Caco-2 (cell line): ENCODE measurements at places on chromosomes 4 and X. TPM values are rescaled to one million over a fixed set of nuclear protein-coding genes. Genes with fewer than 3 reads are reported as not detected.

Gene UCHL1
- 198 and 233 TPM in 2 replicates for total RNA-seq

Gene RBM46
- not detected in 2 replicates for total RNA-seq

Gene PWWP3B
- 0.07 and 0.14 TPM in 2 replicates for total RNA-seq

Gene ARAP2
- 3.9 TPM in 2 replicates for total RNA-seq

Gene CMC4
- 1.7 and 1.8 TPM in 2 replicates for total RNA-seq

Gene SCML1
- total RNA-seq, result 16.4 and 17.5 TPM in 2 replicates

Gene SHOX
- total RNA-seq, result not detected in 2 replicates

Gene FAM241A
- 1.0 and 1.1 TPM in 2 replicates for total RNA-seq

Gene SUPT20HL2
- total RNA-seq, result not detected in 2 replicates

Gene MAGEH1
- not detected in 2 replicates for total RNA-seq

Gene HTN3
- not detected in 2 replicates for total RNA-seq

Gene MAGEC1
- not detected in 2 replicates for total RNA-seq

Gene TBC1D14
- 54.0 and 57.6 TPM in 2 replicates for total RNA-seq

Gene PNMA3
- total RNA-seq, result not detected in 2 replicates

DNA sequence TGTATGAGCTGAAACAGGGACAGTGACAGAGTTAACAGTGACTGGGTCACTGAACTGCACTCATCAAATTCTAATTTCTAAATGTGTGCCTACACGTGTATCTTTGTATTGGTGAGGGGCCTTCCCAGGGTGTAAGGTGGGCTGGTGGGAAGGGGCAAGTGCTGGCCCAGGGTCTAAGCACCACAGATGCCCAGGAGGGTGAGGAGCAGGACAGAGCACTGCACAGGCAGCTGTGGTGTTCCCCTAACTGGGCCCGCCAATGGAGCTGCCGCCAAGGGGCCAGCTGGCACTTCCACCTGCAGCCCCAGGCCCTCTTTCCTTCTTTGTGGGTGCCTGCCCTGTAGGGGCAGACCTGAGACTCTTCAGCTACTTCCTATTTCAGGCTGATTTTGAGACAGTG, 349.9 kb downstream of the ARHGAP10 start:
- no peak for DNase-seq

GRCh38 chr4:40572692-40573310, 56.9 kb downstream of the RBM47 start:
- no peak for DNase-seq

DNA sequence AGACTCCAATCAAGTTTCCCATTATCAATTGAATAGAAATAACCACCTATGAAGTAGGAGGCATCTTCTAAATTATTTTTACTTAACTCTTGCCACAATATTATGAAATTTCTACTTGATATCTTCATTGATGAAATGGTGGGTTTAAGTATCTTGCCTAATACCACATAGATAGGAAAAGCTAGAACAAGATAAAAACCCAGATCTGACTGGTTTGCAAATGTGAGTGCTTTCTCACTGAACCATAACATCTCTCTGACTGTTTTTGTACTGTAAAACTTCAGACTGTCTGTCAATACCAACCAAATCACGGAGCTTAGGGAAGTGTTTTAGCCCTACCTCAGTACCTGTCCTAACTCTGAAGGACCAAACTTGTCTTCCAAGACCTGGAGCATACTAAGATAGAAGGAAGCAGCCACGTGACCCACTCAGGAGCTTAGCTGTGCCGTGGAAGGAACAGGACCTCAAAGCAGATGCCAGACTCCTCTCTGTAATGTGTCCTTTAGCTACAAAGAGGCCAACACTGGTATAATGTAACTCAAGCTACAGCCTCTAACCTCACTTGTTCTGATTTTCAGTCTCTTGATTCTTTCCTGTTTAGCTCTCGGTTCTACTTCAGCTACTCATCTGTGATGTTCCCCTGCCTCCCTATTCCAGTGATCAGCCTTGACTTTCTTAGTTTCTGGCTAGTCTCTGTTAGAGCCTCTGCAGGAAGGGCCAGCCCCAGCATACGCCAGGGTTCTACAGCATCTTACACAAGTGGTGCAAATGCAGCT, 84.4 kb downstream of the LRP2BP start:
- no peak for DNase-seq

- DNase-seq, result no peak
Observed at GRCh38 chr4:177483271-177483670, 41.0 kb upstream of the AGA start.

DNA sequence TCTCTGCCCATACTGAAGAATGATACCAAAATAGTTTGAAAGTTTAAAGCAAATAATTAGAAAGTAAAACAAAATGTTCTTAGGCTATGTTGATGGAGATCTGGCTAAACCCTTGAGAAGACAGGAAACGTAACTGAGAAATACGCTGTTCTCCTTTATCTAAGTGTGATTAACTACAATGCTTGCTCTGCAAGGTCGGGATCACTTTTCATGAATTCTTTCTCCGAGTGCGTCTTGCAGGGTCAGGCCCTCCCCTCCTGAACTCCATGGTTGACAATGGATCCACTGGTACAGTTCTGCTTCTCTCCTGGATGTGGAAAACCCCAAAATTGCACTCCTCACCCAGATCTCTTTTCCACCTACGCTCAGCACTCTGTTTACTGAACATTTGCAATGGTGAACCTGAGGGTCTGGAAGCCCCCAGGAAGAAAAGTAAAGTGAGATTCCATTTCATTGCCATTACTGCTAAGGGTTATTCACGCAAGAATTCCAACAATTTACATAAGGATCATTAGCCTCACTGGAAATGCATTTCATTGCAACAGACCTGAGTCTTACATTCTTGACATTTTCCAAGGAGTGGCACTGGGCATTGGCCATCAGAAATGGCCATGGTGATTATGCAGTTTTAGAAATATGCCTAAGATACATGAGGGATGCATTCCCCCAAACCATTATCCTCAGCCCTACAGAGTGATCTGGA, 24.6 kb upstream of the WWC2 start:
- DNase-seq, result peak; percentile 52

DNA sequence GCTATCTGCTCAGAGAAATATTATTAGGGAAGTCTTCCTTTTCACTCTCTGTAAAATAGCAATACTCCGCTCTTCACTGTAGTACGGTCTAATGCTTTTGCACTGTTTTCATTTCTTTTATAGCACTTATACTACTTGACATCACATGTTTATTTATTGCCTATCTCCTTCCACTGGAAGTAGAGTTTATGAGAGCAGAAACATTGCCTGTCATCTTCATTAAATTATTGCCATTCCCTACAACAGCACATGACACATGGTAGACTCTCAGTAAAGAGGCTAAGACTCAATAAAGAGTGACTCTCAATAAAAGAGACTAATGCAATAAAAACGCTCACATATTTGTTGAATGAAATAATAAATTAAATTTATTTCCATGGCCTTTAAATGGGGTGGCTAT, 241.3 kb upstream of the MAGEC2 start:
- no peak for DNase-seq

- DNase-seq, result no peak
Observed at GRCh38 chr4:22238742-22239141, 277.1 kb downstream of the ADGRA3 start.

- DNase-seq, result no peak
Observed at GRCh38 chrX:3527811-3528210, 181.4 kb upstream of the MXRA5 start.

DNA sequence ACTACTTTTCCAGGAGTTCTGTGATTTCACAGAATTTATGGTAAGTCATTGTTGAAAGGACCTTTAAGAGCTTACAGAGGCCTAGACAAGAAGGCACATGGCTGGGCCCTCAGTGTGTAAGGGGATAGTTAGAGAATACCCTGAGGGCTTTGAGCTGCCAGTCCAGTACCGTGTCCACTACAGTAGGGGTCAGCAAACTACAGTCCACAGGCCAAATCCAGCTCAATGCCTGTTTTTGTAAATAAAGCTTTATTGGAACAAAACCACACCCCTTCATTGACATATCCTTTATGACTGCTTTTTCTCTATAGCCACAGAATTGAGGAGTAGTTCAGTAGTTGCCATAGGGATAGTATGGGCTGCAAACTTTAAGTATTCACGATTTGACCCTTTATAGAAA, 176.2 kb downstream of the MID1 start:
- DNase-seq, result peak; percentile 36

- DNase-seq, result no peak
Observed at GRCh38 chr4:179855469-179855868, 2387.7 kb upstream of the TENM3 start.

DNA sequence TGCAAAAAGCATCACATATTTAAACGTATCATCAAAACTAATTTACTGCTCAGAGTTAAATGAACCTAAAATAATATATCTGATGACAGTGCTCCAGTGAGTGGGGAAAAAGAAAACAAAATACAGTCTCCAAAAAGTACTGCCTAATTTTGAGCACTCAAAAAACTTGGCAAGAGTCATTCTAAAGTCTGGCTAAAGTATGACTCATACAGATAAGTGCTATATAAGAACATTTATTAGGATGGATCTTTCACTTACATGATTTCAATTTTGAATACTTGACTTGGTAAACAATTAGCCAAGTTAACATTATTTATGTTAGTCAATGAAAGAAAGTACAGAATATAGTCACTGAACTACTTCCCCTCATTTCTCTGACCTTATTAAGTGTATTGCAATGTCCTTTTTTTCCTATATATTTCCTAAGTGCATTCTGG, 27.2 kb downstream of the FBXO8 start:
- DNase-seq, result no peak

DNA sequence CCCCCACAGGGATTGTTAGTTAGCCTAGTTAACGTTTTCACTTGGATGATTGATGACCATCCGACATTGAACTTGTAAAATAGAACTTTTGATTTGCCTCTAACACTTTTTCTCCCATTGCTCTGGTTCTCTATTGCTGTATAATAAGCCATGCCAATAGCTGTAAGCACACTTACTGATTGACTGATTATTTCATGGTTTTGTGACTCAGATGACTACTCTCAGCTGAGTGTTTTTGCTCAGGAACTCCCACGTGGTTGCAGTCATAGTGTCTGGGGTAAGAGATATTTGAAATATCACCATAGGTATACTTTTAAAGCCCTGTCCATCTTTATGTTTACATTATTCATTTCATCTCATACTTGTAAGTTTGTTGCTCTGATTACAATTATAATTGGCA, 1285.5 kb downstream of the STIM2 start:
- DNase-seq, result no peak

DNA sequence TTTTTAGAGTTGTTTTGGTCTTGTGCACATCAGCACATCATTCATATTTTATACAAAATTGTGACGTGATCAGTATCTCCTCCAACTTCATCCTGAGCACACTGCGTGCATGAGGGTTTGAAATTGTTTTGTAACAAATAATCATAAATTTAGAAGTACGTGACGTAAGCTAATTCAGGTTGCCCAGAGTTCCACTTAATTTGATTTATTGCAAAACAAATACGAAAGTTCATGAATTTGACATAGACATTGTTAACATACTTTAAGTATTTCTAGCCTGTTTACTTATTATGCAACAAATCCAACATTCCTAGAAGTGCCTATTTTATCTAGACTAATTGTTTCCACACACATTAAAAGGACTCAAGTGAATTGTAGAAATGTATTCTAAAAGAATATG, 48.3 kb downstream of the MAP7D3 start:
- DNase-seq, result no peak

GRCh38 chr4:185470501-185471195, 885 bp downstream of the CCDC110 start:
- no peak for DNase-seq

DNA sequence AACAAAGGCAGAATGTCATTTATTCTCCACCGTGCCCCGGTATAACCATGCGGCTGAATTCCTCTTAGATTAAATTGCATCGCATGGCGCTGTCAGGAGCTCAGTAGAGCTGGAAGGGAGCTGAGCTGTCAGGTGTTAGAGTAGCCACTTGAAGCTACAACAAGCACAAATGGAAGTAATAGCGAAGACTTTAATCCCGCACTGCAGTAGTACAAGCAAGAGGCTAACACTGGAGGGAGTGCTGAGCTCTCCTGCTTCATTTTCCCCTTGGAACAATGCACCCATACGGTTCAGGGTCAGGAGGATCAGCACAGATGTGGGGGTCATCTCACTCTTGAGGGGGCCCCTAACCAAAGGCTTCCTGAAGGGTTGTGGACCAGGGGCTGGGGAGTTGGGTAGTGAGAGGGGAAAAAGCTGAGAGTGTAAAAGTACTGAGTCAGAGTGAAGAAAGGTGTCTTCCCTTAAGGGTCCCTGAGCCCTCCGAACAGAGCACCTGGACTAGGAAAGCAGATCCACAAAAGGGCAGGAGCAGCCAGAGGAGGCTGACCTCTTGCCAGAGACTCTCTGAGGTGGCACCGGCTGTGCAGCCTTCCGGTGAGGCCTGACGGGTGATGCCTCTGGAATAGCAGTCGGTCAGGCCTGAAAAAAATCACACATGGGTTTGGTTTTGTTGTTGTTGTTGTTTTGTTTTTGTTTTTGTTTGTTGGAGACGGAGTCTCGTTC, 36.0 kb upstream of the CBR4 start:
- no peak for DNase-seq

DNA sequence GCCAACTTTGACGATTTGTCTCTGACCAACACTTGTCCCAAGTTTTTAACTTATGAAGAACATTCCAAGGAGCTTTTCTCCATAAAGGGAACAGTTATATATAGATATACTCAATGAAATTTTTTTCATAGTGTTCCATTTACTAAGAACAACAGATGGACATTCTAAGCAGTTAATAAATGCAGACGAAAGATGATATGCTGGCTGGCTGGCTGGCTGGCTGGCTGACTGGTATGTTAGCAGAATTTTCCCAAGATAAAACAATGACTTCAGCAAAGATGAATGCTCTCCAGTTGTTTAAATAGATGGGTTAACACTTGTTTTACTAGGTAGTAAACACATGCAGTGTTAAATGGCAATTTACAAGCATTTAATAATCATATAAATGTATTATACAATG, 62.2 kb downstream of the SPANXN3 start:
- no peak for DNase-seq

GRCh38 chr4:84319124-84319523, 180.0 kb downstream of the NKX6-1 start:
- DNase-seq, result no peak

DNA sequence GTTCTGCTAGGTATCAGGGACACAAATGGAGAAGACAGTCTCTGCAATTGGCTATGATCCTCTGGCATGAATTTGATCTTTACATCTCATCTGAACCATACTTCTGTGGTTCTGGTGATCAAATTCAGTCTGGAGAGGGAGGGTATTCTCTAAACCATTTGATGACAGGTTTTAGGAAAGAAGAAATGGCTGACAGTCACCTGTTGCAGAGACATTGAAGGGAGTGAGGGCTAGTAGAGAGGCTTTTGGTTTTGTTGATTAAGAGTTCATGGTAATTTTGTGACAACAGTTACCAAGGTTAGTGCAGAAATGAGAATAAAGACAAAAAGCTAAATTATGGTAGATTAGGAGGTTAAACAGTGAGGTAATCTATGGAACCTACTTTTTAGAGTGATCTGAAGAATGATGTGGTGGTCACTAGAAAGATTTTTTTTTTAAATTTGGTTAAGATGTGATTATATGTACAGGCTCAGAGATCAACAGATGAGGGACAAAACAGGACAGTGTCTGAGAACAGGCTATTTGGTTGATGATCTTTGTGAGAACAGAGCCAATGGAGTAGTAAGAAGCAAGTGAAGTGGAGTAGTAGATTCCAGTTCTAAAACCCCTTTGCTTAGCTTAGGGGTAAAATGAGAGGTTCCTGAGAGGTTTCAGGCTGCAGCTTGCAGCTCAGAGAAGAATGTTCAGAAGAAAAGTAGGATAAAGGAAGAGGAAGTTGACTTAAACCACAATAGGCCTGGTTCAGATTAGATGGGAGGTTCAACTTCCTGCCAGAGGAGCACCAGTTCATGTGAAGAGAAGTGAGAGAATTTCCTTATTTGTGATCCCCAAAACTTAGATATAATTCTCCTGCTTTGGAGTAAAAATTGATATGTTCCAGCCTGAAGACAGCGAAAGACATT, 34.7 kb downstream of the VSIG4 start:
- no peak for DNase-seq
